ENCODE measurements at places on chromosomes 6 and 20.

GRCh38 chr20:41415191-41415590 is 48.6 kb upstream of the EMILIN3 start:
- DNase-seq, result no peak

- DNase-seq, result peak; percentile 78
Observed at GRCh38 chr20:4666001-4666479, 55.7 kb upstream of the PRND start.

DNA sequence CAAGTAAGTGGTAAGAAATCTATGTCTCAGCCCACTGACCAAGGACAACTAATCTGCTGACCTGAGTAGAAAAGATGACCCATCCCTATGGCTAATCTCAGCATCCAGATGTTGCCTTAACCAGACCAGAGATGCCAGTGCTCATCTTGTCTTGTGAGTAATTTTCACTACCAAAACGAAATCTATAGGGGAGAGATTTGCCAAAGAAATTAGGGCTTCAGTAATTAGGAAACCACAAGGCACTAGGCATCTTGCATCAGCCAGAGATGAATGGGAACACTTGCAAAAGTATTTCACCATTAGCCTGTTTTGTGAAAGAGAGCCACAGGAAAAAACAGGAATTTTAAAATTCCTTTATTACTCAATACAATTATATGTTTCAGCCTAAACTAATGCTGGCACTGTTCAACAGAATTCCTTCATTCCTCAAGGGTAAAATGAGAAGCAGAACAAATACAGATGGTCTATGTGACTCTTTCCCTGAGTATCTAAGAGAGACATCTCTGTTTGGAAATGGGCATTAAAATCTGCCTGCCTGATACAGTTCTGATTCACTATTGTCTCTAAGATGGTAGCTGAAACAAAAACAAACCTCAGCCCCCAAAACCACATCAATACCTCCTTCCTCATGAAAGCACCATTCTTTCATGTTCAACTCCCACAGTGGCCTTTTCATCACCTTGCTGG is 87.8 kb downstream of the GMDS start:
- DNase-seq, result peak; percentile 60

DNA sequence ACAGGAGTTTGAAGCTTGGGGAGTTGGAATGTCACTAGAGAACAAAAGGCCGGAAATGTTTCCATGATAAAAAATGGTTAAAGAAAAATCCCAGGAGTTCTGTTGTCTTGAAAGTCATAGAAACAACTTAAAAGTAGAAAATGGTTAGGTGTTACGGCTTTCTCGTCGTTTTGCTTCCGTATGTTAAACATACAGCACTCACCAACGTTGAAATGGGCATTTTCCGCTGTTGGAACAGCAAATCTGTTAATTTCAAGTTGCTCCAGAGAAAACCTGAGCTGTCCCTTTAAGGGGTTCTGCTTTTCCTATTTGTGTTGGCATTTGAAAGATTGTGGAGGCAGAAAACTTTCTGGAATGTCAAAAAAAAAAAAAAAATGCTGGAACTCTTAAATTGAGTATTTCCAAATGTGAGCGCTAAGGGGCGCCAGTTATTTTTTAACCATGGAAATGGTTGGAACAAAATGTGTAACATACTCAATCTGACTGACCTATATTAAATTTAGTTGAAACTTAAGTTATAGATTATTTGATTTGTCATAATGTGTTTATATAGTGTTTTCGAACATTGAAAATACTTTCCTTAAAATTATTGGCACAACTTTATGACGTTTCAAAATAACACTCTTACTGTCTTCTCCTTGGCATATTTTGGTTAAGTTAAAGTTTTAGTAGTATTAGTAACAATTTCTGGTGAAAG is 2.2 kb downstream of the QKI start:
- peak; percentile 59 for DNase-seq

- DNase-seq, result no peak
Observed at GRCh38 chr6:169171951-169172350, 81.7 kb downstream of the THBS2 start.
